ENCODE measurements at places on chromosomes 7 and 10. TPM values are rescaled to one million over a fixed set of nuclear protein-coding genes. Genes with fewer than 3 reads are reported as not detected.
A peak's percentile ranks its signal among the peaks of the same experiment; 100 is the strongest.

- H3K4me1 ChIP-seq: peaks cover 14% of the 10 kb centered on the region
- H3K27me3 ChIP-seq: no peaks in the 10 kb centered on the region
- H3K36me3 ChIP-seq: peaks cover 21% of the 10 kb centered on the region
- H3K27ac ChIP-seq: no peak overlapping the region
Observed at GRCh38 chr7:44959433-44959951, 19.3 kb downstream of the MYO1G start.

GRCh38 chr7:140036224-140036962, 26.4 kb downstream of the PARP12 start:
- no peak overlapping the region for H3K4me3 ChIP-seq
- DNase-seq: no peak
- no peak overlapping the region for H3K27ac ChIP-seq
- H3K36me3 ChIP-seq: peaks cover 73% of the 10 kb centered on the region

- no peaks in the 10 kb centered on the region for H3K36me3 ChIP-seq
- DNase-seq: no peak
- H3K4me3 ChIP-seq: no peak overlapping the region
- H3K27me3 ChIP-seq: peaks cover 2% of the 10 kb centered on the region
- no peaks in the 10 kb centered on the region for H3K4me1 ChIP-seq
- H3K27ac ChIP-seq: no peak overlapping the region
Observed at GRCh38 chr7:74012842-74013249, 15.1 kb upstream of the ELN start.

DNA sequence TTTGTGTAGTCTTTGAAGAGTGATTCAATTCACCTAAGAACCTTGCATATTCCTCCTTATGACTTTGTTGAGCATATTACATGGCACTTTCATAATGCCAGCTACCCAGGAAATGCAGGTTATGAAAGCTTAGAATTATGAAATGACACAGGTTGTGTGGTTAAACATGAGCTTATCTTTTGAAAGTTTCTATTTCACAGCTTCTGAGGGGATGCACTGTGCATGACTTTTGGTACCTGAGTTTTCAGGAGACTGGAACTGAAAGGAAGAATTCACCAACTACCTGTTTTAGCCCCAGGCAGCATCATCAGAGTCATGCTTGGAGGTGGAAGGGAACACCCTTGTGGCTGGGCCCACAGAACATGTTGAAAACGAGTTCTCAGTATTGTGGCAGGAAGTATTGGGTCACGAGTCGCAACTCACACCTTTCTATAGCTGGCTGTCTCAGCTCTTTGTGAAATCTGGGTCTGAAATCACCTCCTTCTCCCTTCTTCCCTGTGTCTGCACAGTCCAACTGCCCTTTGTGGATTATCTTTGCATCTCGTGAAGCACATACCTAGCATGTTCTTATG, 228.2 kb downstream of the PTEN start:
- H3K4me3 ChIP-seq: no peak overlapping the region
- H3K27ac ChIP-seq: peak overlapping the region; percentile 56
- H3K27me3 ChIP-seq: peaks cover 46% of the 10 kb centered on the region
- peaks cover 2% of the 10 kb centered on the region for H3K36me3 ChIP-seq
- peaks cover 30% of the 10 kb centered on the region for H3K4me1 ChIP-seq

DNA sequence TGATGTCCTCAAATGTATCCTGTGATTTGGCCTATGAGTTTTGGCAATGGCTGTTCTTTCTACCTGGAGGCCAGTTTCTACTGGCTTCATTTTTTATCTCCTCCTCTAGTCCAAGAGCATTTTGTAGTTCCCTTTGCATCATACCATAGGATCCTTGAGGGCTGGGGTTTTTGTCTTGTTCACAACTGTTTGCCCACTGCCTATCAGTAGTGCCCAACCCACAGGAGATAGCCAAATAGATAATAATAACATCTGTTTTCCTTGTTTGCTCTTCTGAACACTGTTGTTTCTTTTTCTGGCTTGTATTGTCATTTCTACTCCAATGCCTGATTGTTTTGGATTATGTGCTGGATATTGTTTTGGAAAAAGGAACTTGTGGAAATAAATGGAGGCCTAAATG, 3.4 kb downstream of the CDK1 start:
- H3K27me3 ChIP-seq: peaks cover 2% of the 10 kb centered on the region
- H3K4me1 ChIP-seq: peaks cover 60% of the 10 kb centered on the region
- no peak for DNase-seq
- peak overlapping the region; percentile 72 for H3K27ac ChIP-seq
- peak overlapping the region; percentile 82 for H3K4me3 ChIP-seq

DNA sequence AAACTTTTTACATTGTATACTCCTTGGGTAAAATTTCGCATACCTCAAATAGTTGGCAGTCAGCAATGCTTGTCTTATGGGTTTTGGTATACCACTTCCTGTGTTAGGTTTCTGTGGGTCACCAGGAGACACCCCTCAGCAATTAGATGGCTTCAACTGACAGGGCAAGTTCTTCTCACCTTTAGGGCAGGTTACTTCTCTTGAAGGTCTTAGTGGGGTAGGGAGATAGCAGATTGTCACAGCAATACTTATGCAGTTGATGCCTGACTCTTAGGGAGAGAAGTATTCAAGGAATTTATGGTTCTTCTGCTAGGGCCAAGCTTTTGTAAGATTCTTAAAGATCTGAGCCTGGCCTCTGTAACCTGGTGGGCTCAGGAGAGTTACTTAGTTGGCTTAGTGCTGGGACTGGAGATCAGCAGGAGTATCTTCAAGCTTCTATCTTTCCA, 42.9 kb downstream of the MKLN1 start:
- peaks cover 41% of the 10 kb centered on the region for H3K4me1 ChIP-seq
- peaks cover 7% of the 10 kb centered on the region for H3K36me3 ChIP-seq
- no peaks in the 10 kb centered on the region for H3K27me3 ChIP-seq

DNA sequence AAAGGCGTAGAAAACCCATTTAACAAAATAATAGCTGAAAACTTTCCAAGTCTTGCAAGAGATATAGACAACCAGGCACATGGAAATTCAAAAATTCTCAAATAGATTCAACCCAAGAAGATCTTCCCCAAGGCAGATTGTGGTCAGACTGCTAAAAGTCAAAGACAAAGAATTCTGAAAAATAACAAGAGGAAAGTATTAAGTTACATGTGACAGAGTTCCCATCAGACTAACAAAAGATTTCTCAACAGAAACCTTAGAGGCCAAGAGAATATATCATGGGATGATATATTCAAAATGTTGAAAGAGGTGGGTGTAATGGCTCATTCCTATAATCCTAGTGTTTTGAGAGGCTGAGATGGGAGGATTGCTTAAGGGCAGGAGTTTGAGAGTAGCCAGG, 59.8 kb downstream of the TMEM178B start:
- no peaks in the 10 kb centered on the region for H3K36me3 ChIP-seq
- no peaks in the 10 kb centered on the region for H3K4me1 ChIP-seq
- H3K4me3 ChIP-seq: no peak overlapping the region
- H3K27me3 ChIP-seq: peaks cover 17% of the 10 kb centered on the region
- no peak for DNase-seq
- H3K27ac ChIP-seq: no peak overlapping the region

- H3K27me3 ChIP-seq: no peaks in the 10 kb centered on the region
- no peaks in the 10 kb centered on the region for H3K36me3 ChIP-seq
- H3K27ac ChIP-seq: peak overlapping the region; percentile 67
- H3K4me1 ChIP-seq: peaks cover 47% of the 10 kb centered on the region
- H3K4me3 ChIP-seq: peak overlapping the region; percentile 58
Observed at GRCh38 chr7:139647814-139648390, 124.4 kb downstream of the CLEC2L start.

GRCh38 chr7:88044069-88044468, 110.0 kb downstream of the ADAM22 start:
- H3K4me3 ChIP-seq: no peak overlapping the region
- H3K27ac ChIP-seq: no peak overlapping the region
- DNase-seq: no peak
- no peaks in the 10 kb centered on the region for H3K27me3 ChIP-seq
- H3K4me1 ChIP-seq: peaks cover 12% of the 10 kb centered on the region

DNA sequence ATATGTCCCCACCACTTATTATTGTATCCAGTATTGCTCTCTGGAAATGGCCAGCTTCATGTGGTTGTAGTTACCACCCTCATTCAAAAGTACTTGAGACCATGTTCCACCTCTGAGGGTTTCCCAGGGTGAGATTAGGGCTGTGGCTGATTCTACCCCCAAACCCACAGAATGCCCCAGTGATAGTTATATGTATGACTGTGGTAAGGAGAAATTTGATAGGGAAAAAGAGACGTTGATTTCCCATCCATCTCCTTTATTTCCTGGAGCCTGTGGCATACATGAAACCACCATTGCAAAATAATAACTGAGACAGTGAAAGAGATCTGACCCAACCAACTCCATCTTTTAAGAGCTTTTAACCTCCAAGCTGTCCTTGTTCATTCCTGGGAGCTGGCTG, 25.2 kb downstream of the ARL5B start:
- H3K36me3 ChIP-seq: peaks cover 15% of the 10 kb centered on the region
- no peak overlapping the region for H3K27ac ChIP-seq
- H3K4me3 ChIP-seq: no peak overlapping the region
- H3K4me1 ChIP-seq: peaks cover 9% of the 10 kb centered on the region

DNA sequence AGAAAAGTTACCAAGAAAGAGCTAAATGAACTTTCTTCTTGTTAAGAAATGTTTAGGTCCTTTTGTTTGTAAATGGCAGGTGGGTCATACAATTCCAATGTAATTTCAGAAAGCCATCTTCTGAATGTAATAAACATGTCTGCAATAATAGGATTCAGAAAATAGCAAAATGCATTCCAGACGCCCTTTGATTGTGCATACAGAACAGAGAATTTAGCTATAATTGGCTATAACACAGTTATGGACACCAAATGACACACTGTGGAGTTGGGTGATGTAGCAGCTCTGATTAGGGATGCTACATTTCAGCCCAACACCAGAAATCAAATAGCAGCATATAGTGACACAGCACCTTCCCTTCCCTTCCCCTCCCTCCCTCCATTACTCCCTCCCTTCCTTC, 240.8 kb downstream of the SNX10 start:
- peaks cover 37% of the 10 kb centered on the region for H3K27me3 ChIP-seq
- H3K4me3 ChIP-seq: no peak overlapping the region
- no peak overlapping the region for H3K27ac ChIP-seq
- no peaks in the 10 kb centered on the region for H3K36me3 ChIP-seq

DNA sequence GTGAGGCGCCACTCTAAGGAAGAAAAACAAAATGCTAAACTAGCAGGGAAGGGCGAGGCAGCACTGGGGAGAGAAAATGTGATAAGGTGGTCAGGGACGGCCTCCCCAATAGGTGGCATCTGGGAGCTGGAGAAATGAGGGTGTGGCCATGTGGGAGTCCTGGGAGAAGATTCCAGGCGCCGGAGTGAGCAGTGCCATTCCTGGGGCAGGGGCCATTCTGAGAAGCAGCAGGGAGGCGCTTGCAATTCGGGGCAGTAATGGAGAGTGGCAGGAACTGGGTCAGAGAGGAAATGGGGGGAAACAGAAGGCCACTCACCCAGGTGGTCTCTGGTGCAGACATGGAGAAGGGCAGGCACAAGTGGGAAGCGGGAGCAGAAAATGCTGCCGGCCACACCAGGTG, 61.8 kb upstream of the LRRC18 start:
- DNase-seq: no peak
- no peaks in the 10 kb centered on the region for H3K27me3 ChIP-seq
- no peaks in the 10 kb centered on the region for H3K4me1 ChIP-seq
- H3K36me3 ChIP-seq: no peaks in the 10 kb centered on the region

- H3K36me3 ChIP-seq: peaks cover 64% of the 10 kb centered on the region
- H3K4me3 ChIP-seq: no peak overlapping the region
- peaks cover 1% of the 10 kb centered on the region for H3K4me1 ChIP-seq
- H3K27me3 ChIP-seq: no peaks in the 10 kb centered on the region
Observed at GRCh38 chr10:88922041-88922440, 30.5 kb downstream of the ACTA2 start.

MMD2 gene
- total RNA-seq: not detected

SOSTDC1 gene
- not detected for total RNA-seq

OR9A2 gene
- total RNA-seq: not detected

GPNMB gene
- total RNA-seq: 0.95 TPM

WDR86 gene
- not detected for total RNA-seq

BEND7 gene
- total RNA-seq: not detected

IFRD1 gene
- total RNA-seq: 72.8 TPM

Data from activated CD4-positive, alpha-beta T cell treated with anti-CD3 and anti-CD28 coated beads, Interleukin-2, amount 10 ng/mL, durations not matched to agents 24 days and 14 days (primary cell).